Stimulated activated CD4-positive, alpha-beta T cell treated with anti-CD3 and anti-CD28 coated beads, Interleukin-1b, Interleukin-23, amount 100 ng/mL, for 1 hour (primary cell): ENCODE measurements at places on chromosomes 3 and 15.

DNA sequence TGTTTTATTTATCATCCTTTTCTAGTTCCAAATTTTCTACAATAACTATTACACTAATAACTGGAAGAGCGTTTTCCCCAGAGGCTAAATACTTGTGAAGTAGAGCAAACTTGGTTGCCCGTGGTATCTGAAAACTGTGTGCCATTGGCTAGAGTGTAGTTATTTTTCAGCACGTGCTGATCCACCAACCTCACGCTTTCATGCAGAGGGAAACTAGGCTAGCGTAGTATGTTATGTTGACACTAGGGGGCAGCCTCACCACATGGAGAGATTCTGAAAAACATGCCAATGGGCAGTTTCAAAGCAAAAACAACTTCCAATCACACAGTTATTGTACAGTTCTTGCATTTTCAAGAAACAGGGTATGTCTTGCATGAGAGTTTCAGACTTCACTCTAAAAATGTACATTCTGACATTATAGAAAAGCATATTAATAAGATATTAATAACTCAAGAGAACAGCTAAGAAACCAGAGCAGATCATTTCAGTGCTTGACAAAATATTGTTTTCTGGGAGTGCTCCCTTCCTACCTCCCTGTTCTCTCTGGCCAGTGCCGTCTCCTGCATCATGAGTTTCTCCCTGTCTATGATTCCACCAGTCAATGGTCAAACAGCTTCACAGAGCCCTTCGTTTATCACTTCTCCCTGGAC, 39.7 kb downstream of the SPATA12 start:
- DNase-seq = no peak

DNA sequence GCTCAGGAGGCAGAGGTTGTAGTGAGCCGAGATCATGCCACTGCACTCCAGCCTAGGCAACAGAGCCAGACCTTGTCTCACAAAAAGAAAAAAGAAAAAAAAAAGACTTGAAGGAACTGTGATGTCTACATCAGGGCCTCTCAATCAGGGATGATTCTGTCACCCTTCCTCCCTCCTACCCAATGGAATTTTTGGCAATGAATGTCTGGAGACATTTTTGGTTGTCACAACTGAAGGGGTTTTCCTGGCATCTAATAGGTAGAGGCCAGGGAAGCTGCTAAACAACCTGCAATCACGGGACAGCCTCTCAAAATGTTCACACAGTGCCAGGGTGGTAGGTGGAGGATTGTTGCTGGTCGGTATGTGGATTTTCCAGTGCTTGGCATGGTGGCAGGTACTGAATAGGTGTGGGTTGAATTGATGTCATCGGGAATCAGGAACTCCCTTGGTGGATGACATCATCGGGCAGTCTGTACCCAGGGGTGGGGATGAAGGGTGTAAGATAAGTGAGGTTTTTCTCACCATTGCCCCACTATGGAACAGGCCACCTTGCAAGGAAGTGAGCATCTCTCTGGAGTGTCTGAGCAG, 71.3 kb downstream of the MESD start:
- DNase-seq = no peak

- DNase-seq = no peak
Observed at GRCh38 chr3:175620532-175620931, 761.4 kb downstream of the NAALADL2 start.

GRCh38 chr3:31004025-31004678, 109.7 kb upstream of the GADL1 start:
- no peak for DNase-seq

GRCh38 chr3:53354945-53355498, 7.7 kb upstream of the DCP1A start:
- DNase-seq = no peak

DNA sequence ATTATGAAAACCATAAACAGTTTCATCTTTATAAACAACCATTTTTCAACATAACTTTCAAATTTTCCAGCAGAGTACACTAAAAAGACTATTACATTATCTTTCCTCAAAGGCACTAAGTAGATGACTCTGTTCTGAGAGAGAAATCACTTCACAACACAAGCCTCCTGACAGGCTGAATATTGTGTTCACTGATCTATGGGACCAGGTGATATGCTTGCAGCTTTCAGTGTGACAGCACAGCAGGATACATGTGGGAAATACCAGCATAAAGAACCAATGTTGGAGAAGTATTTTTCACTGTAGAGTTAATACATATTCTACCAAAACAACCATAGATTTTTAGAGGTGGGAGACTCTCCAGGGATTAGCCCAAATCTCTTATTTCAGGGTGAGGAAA, 350.6 kb downstream of the PLCL2 start:
- DNase-seq = no peak

- no peak for DNase-seq
Observed at GRCh38 chr3:188839187-188839695, 332.5 kb upstream of the TPRG1 start.

DNA sequence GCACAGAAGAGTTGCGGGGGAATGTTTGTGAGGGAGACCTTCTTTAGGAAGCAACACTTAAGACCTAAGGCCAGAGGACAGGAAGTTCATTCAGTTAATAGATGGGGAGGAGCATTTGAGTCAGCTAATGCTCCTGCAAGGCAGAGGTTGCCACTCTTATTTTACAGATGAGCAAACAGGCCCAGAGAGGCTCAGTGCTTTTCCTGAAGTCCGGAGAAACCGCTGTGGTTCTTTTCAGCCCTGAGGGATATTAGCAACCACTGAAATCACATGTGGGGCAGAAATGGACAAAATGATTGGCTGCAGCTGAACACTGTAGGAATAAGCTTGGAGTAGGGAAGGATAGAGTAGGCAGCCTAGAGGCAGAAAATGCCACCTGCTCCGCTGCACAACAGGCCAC, 33.3 kb upstream of the RTP4 start:
- no peak for DNase-seq

DNA sequence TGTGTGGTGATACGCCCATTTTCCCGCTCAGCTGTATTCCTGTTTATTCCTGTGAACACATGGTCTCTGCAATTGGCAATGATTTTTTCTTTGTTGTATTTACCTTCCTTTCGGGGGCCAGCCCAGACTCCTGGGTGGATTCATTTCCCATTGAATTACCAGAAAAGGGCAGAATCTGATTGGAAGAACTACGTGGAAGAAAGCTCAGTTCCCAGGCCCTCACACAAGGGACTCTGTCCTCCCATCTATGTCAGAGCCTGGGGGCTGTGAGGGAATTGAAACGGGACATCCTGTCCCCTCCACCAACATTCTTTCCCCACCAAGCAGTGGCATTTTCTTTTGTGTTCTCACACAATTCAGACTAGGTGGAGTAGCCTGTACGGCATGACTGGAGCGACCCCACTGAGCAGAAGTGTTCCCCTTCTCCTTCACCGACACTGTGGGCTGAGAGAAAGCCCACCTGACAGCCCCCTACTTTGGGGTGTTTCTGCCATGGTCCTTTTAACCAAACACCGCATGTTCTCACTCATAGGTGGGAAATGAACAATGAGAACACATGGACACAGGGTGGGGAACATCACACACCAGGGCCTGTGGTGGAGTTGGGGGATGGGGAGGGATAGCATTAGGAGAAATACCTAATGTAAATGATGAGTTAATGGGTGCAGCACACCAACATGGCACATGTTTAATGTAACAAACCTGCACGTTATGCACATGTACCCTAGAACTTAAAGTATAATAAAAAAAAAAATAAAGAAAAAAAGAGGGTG, 32.1 kb upstream of the RFTN1 start:
- DNase-seq = no peak

- DNase-seq = no peak
Observed at GRCh38 chr15:79680720-79681119, 216.1 kb downstream of the MTHFS start.

GRCh38 chr3:47261301-47261700, 21.3 kb downstream of the KIF9 start:
- no peak for DNase-seq

GRCh38 chr3:59940718-59941117, 890.9 kb upstream of the CFAP20DC start:
- no peak for DNase-seq

DNA sequence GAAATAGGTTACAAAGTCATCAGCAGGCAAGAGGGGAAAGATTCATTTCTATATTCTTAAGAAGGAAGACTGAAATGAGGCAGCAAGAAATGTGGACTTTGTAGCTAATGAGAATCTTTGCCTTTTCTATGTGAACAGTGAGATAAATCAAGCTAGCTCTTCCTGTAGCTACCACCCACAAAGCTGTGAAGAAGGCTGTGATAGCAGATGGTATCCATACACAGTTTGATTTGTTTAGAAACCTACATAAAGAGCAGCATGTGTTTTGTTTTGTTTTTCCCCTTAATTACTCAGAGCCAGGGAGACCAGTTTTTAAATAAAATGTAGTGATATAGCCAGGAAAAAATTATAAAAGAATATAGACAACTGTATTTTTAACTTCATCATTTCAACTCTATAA, 45.5 kb downstream of the TEX9 start:
- no peak for DNase-seq

- no peak for DNase-seq
Observed at GRCh38 chr15:69537901-69538300, 85.3 kb downstream of the RPLP1 start.

GRCh38 chr3:47427866-47428265, 47.0 kb downstream of the PTPN23 start:
- DNase-seq = no peak

GRCh38 chr3:128429275-128429674, 37.4 kb downstream of the DNAJB8 start:
- no peak for DNase-seq

DNA sequence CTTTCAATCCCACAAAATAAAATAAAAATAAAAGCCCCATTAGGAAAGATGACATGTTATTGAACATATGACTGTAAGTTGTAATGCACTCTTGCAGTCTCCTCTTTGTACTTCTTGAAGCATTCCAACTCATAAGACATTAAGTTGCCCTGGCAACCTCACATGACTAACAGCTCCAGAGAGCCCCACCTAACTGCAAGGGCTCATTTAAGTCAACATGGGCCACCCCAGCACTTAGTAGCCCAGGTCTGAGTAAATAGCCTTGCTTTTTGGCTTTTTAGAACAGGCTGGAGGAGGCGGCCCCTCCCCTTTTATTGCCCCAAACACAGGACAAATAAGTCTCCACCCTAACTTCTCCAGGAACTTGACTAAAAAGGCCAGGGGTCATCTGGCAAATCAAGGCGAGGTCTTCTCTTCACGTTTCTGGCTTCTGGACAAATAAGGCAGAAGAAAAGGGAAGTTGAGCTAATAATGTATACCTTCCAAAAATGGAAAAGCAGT, 135.1 kb downstream of the TMCO5A start:
- no peak for DNase-seq

GRCh38 chr15:93213281-93213680, 124.3 kb upstream of the RGMA start:
- no peak for DNase-seq

- no peak for DNase-seq
Observed at GRCh38 chr3:54257125-54257720, 134.9 kb downstream of the CACNA2D3 start.

- DNase-seq = no peak
Observed at GRCh38 chr15:83305704-83306291, 21.3 kb upstream of the BNC1 start.
